ENCODE measurements at places on chromosomes 6 and 20. TPM values are rescaled to one million over a fixed set of nuclear protein-coding genes. Genes with fewer than 3 reads are reported as not detected.

FHL5 gene
- not detected for total RNA-seq

DNA sequence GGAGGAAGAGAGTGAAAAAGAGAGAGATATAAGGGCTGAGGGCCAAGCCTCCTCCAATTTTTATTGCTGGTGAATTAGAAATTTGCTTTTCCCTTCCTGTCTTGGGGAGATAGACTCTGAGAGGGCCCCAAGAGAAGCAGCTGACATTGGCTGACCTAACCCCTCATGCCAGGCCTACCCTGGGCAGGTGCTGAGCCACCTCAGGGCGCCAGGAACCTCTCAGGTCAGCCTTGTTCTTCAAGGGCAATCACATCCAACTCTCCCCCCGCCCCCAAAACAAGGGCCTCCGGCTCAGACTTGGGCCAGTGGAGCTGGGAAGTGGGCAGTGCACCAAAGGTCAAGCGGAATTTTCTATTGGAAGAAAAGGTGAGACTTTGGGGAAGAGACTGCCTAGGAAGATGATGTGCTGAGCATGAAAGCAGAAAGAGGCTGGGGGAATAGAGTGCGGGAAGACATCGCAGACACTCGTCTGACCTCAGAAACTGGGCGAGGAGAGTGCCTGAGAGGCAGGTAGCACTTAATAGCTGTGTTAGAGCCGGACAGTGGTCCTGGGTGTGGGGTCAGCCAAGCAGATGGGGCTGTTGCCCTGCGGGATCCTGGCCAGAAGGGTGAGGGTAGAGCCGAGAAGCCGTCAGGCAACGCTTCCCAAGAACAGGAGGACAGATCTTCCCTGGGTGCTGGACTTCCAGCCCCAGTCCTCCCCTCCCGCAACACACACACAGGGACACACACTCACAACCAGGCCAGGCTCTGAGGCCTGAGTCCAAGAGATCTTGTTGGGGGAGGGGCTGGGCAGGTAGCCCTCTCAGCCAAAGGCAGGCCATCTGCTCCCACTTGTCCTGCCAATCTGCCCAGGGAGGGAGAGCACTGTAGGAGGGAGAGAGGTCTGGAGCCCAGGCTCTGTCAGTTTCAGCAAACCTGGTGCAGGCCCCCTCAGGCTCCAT is 3.7 kb upstream of the FASTKD5 start:
- DNase-seq, result no peak

ERVFRD-1 gene
- 0.29 TPM for total RNA-seq

LINC00237 gene
- 1.8 TPM for total RNA-seq

DNA sequence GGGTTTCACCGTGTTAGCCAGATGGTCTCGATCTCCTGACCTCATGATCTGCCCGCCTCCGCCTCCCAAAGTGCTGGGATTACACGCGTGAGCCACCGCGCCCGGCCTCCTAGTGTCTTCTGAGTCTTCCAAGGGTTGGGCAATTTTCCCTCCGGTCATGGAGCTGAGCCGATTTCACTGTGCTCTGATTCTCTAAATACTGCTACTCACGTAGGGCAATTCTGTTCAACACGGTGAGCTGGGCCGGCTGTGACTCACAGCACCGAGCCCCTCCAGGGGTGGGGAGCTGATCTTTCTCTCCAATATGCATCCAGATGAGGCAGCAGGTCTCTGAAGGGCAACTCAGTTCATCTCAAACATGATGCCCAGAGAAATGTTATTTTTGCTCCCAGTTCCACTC is 71.6 kb upstream of the CD93 start:
- no peak for DNase-seq

ADAM33 gene
- total RNA-seq, result 0.12 TPM

Measured in Caco-2 (cell line).